ENCODE measurements at places on chromosomes 5 and 9.

DNA sequence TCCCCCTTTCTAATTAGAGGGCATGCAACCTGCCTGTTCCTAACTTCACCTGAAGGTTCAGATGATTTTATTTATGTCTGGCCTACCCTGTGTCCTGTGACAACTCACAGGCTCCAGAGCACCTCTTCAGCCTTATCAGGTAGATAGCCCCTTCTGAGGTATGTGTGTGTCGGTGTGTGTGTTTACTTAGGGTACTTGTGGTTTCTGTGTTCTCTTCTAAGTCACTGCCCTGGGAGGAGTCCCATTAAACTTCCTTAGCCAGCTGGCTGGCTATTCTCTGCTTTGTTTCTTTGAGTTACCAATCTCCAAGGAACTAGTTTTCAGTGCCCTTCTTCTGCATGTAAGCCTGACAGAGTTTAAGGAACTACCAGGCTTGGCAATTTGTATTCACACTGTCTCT lies 74.9 kb downstream of the UNC13B start:
- no peak for DNase-seq

DNA sequence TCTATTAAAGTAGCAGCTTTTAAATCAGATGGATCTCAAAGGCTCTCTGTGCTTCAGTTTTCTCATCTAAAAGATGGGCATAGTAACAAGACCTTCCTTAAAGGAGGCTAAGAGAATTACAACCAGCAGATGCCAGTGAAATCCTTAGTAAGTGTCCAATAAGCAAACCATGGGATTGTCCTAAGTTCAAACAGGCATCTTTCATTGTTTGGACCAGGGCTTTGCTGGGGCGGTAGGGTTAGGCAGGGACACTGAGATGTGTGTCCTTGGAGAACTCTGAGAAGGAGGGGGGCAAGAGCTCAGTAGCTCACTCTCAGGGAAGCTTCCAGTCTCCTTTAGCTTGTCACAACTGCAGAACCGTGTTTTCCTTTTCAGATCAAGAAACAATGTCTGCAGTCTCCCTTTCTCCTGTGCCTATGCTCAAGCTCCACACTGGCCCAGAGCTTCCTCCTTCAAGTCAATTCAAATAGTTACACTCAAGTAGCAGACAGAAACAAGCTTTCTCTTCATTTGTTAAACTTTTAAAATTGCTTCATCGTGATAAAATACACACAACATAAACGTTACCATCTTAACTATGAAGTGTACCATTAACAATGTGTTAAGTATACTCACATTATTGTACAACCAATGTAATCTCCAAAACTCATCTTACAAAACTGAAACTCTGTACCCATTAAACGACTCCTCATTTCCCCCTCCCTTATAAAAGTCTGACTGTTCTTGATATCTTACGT lies 216.2 kb downstream of the PIK3R1 start:
- DNase-seq = no peak

DNA sequence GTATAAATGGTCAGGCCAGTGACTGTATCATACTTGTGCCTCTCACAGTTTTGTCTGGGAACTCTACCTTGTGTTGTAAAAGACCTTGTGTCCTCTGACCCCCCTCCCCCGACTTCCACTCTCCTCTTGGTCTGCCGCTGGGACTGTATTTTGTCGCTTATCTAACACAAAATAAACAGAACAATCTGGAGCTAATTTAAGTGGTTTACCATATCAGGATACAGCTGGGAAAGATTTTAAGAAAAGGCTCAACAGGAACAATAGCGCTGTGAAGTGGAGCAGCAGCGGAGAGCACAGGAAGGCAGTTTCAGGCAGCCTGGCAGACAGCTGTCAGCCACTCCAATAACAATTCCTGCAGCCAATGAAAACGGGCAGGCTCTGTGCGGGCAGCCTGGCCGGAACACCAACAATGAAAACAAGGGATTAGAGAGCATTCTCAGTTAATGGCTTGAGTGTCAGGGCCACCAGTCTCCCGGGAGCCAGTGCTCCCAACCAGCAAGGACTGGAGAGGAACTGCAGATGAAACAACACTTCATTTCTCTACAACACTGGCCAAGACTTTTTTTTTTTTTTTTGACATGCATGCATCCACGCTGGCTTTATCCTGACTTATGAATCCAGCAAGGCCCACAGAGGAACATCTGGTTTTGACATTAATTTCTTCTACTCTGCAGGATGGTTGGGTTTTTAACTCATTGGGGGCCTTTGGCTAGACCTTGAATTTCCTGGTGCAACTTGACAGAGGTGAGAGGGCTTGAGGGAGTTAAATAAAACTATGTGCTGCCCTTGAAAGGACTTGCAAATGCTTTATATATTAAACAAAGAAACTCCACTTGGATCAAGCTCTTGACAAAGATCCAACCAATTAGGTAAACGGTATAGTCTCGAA lies 76.7 kb downstream of the ARSB start:
- no peak for DNase-seq

DNA sequence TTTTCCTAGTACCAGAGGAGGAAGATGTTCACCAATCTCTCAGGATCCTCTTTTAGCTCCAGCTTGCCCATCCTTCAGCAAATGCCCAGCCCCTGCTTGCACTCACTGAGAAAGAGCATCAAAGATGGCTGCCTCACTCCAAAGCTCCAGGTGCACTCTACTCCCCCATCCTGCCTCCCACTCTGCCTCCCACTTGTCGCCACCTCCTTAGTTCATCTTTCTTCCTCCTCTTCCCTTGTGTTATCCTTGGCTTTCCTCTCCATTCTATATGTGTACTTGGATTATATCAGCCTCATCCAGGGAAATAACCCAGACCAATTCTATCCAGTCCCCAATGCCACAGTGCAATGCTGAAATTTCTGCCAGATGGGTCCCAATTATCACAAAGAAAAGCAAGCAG lies 87.1 kb upstream of the CPLX2 start:
- no peak for DNase-seq

GRCh38 chr5:128631771-128632170 lies 93.7 kb upstream of the FBN2 start:
- DNase-seq = no peak

DNA sequence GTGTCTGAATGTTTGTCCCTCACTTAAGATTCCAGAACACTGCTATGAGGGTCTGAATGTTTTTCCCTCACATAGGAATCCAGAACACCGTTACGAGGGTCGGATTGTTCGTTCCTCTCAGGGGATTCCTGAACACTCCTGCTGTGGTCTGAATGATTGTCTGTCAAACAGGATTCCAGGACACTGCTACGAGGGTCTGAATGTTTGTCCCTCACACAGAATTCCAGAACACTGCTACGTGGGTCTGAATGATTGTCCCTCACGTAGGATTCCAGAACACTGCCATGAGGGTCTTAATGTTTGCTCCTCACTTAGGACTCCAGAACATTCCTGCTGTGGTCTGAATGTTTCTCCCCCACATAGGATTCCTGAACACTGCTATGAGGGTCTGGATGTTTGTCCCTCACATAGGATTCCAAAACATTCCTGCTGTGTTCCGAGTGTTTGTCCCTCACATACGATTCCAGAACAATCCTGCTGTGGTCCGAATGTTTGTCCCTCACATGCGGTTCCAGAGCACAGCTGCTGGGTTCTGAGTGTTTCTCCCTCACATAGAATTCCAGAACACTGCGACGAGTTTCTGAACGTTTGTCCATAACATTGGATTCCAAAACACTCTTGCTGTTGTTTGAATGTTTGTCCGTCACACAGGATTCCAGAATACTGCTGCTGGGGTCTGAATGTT lies 199.5 kb downstream of the FOXD4L6 start:
- DNase-seq = no peak

DNA sequence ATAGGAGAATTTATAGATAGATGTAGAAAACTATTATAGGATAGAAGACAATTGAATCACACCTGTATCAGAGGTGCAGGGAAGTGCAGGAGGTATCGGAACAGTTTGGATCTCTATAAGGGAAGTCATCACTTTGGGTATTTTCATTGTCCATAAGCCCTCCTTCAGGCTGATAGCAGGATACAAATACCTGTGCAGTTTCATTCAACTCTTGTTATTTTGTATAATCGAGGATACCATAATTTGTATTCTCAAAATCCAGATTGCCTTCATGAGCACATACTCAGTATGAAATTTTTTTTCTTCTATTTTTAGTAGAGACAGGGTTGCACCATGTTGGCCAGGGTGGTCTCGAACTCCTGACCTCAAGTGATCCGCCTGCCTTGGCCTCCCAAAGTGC lies 289.1 kb downstream of the AOPEP start:
- DNase-seq = no peak

GRCh38 chr9:113511856-113512761 lies 48.6 kb downstream of the RGS3 start:
- DNase-seq = peak; percentile 45

DNA sequence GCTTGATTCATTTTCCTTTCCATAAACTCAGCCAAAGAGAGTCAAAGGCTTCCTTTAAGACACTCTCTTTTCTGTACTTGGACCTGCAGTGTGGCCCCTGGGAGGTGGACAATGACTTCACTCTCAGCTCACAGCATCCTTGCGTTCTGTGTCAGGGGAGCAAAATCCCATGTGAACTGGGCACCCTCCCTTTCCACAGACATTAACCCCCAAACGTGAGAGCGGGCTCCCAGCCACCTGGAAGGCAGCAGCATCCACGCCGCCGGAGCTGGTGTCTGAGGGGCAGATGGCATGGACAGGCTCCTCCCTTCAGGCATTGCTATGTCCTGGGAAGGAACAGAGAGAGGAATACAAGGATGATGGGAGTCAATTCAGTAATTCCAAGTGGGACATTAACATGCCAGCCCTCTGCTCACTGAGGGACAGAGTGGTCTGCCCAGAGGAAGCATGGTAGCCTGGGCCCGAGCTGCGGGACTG lies 39.5 kb downstream of the TRIP13 start:
- no peak for DNase-seq

- DNase-seq = no peak
These were observed 299.7 kb downstream of the NFIB start for GRCh38 chr9:14014218-14014617.

GRCh38 chr5:140261403-140262171 lies 41.3 kb downstream of the PFDN1 start:
- no peak for DNase-seq

GRCh38 chr9:82105729-82106128 lies 117.2 kb downstream of the SPATA31D1 start:
- DNase-seq = no peak

- no peak for DNase-seq
These were observed 186.2 kb downstream of the DRD1 start for GRCh38 chr5:175257847-175258194.

DNA sequence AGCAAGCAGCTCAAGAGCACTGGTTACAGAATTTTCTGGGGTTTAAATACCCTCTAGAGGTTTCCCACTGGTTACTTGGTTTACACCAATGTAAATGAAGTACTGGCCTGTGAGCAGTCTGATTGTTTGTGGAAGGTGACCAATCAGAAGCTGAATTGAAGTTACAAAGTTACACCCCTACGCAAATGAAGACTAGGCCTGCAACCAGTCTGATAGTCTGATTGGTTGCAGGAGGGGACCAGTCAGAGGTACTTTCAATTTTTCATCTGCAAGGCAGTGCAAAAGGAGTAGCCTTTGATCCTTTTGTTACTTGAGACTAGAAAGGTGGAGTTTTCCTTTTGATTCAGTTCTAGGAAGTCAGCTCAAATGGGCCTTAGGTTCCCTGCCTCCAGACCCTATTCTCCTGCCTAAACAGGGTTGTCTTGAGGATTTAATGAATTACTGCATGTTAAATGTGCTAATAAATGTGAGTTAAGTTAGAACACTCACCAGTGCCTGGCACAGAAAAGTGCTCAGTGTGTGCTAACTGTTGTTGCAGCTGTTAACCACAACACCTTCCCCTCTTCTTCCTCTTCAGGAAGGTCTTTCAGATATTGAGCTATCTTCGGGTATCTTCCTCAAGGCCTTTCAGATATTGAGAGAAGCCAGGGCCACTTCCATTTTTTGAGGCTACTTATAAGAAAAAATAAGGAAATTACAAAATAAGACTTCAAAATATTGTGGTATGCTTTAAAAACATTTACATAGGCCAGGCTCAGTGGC lies 32.1 kb upstream of the CLINT1 start:
- no peak for DNase-seq

GRCh38 chr9:14311956-14312685 lies 1.8 kb downstream of the NFIB start:
- no peak for DNase-seq

DNA sequence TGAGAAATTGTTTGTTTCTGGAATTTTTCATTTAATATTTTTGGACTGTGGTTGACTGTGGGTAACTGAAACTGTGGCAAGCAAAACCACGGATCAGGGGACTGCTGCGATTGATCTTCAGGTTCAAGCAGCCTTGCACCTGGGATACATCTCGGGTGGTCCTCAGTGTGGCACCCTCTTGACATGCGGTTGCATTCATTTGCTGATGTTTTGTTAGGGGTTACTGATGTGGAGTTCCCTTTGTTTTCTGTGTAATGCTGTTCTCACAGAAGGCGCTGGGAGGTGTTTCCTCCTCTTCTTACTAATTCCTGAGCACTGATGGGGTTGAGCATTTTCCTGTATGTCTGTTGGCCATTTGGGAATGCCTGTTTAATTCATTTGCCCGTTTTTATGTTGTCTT lies 60.4 kb downstream of the EHMT1 start:
- DNase-seq = no peak

Data from GM19239 (cell line).